ENCODE measurements at places on chromosomes 4 and X. TPM values are rescaled to one million over a fixed set of nuclear protein-coding genes. Genes with fewer than 3 reads are reported as not detected.
A peak's percentile ranks its signal among the peaks of the same experiment; 100 is the strongest.

GRCh38 chrX:149539283-149540130 is 1.3 kb upstream of the EOLA1 start:
- peak; percentile 78 for DNase-seq

- DNase-seq: no peak
Measured at GRCh38 chr4:3416270-3416669, 25.5 kb upstream of the HGFAC start.

SLC16A2 gene
- total RNA-seq: 13.3 TPM

GRCh38 chr4:23134331-23134730 is 441.6 kb downstream of the GBA3 start:
- no peak for DNase-seq

DNA sequence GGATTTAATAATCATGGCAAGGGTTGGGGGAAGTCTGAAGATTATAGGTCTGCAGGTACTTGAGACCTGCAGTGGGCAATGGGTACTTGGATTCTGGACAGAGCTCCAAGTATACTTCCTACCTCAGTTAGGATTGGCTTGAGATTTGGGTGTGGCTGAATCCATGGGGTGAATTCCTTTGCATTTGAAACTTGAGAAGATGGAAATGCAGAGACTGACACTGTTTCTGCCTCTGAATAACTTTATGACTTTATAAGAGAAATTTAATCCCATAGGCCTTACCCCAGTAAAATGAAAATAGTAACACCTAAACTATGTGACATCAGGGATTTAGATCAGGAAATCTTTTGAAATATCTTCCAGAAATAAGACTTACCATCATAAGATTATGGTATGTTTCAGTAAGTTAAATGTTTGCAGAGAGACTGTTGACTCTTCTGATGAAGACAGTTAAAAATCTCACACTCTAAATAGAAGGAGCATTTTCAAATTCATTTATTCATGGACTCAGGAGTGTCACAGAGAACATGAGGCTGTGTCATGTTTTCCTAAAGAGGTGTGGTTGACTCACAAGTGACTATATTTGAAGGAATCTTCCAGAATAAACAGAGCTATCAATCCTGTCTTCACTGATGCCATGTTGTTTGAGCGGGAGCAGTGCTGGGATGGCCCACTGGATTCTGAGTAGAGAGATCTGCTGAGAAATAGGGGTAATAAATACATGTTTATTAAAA is 513.5 kb upstream of the NR3C2 start:
- DNase-seq: no peak

GRCh38 chr4:78638337-78639172 is 87.0 kb downstream of the ANXA3 start:
- DNase-seq: no peak

GRCh38 chr4:26288355-26288909 is 32.4 kb upstream of the RBPJ start:
- DNase-seq: no peak

- no peak for DNase-seq
Measured at GRCh38 chr4:31125496-31125895, 405.3 kb downstream of the PCDH7 start.

CT47B1 gene
- total RNA-seq: not detected

DNA sequence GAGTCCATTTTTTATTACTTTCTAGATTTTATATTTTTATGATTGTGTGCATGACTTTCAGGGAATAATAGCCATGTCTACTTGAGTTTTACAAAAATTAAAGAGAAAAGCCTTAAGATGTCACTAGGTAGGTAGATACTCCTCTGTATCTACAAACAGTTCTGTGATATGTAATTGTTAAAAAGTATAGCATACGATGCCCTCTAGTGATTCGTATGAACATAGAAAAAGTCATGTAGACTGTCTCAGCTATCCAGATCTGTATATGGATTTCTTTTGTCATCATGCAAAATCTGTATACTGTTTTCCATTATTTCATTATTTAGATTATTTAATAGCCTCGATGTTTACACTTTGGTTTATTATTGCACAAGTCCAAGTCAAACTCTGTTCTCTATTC is 856.6 kb downstream of the CENPC start:
- no peak for DNase-seq

DNA sequence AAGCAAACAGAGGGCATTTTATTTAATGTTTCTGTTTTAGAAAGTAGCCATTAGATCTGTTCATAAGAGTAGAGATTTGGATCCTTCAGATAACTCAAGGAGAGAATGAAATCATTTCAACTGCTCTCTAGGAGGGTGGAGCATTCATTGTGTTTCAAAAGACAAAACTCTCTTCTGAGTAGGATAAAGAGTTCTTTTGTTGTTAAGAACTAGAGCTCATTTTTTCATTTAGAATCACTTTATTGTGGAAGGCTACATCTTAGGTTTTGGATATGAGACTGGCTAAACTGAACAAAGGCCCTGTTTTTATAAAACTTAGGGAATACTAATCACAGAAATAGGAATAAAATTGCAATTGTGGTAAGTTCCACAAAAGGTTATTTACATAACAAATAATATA is 193.9 kb upstream of the PCDH10 start:
- no peak for DNase-seq

DNA sequence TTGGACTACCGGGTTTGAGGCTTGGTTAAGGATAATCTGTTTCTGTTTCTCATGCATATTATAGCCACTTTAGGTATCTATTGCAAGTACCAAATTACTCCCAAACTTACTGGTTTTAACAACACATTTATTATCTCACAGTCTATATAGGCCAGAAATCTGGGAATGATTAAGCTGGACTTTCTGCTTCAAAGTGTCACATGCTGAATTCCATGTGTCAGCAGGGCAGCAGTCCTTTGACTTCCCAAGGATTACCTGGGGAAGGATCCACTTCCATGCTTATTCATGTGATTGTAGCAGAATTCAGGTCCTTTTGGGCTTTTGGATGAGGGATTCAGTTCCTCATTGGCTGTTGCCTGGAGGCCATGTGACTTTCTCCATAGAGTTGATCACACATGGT is 349.0 kb upstream of the TRAM1L1 start:
- no peak for DNase-seq

DNA sequence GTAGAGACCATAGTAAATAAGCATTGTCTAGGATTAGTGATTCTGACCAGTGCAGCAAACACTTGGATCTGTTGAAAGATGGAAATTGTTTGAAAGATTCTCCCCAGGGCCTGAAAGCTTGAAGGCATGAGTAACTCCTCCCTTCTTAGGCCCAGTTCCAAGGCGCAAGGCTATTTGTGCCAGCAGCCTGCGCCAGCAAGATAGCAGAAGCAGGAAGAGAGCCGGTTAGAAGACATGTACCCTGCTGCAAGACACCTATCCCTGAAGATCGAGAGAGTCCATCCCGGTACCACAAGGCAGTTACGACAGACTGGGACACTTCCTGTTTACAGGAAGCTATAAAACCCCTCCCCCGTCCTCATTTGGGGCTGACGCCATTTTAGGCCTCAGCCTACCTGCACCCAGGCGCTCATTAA is 72.4 kb upstream of the JADE1 start:
- no peak for DNase-seq

H2BW2 gene
- not detected for total RNA-seq

SAGE1 gene
- not detected for total RNA-seq

- no peak for DNase-seq
Measured at GRCh38 chrX:39643550-39643949, 454.2 kb downstream of the BCOR start.

DNA sequence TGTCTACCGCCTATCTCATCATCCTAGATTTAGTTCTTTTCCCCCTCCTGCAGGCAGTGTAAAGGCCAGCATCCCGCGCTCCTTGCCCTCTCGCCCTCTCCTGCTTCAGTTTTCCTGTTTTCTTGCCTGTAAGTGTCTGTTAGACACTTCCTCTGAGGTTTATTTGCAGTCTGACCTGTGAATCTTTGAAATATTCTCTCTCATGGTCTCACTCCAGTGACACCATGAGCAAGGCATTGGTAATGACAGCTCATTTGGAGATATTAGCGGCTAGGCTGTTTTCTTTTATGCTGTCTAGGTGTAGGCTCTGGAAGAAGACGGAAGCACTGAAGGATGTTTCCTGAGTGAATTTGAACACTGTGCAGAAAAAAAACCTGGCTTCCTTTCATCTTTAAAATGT is 179.6 kb downstream of the KDR start:
- no peak for DNase-seq

CAPN6 gene
- total RNA-seq: 0.98 TPM

DNA sequence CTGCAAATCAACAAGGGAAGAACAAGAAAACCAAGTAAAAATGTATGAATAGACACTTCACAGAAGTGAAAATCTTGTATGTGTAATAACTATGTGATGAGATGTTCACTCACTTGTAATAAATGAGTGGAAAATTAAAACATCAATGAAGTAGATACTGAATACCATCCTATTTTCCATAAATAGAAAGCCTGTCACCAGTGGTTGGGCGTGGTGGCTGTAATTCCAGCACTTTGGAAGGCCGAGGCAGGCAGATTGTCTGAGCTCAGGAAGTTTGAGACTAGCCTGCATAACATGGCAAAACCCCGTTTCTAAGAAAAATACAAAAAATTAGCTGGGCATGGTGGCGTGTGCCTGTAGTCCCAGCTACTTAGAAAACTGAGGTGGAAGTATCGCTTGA is 53.5 kb upstream of the SOD3 start:
- no peak for DNase-seq

DNA sequence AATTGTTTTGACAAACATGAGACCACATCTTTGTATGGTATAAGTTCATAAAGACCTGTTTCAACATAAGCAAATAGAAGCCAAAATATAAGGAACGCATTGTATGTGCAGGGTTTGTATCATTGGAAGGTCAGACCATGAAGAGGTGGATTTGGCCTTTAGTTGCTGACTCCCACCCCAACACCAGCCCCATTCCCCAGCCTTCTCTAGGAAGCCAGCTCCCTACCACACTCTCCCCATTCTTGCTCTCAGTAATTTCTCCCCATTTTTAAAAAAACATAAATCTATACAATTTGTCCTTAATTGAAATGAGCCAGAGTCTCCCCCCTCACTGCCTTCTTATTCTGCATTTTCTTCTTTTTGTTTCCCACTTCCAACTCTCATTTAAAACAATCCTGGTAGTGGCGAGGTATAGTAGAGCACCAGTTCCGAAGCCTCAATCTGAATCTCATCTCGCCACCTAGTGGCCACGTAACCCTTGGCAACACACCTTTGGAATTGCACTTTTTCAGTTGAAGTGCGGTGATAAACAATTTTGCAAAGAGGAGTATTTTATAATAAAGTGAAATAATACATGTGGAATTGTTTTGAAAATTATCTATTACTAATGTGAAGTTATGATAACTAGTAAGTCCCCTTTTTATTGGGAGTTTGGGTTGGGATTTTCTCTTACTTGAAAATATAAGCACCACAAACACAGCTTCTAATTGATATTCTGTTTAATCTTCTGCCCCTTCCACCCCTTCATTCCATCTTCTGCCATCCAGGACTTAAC is 126.6 kb downstream of the ASB9 start:
- peak; percentile 56 for DNase-seq

EMCN gene
- total RNA-seq: 13.2 TPM

DNA sequence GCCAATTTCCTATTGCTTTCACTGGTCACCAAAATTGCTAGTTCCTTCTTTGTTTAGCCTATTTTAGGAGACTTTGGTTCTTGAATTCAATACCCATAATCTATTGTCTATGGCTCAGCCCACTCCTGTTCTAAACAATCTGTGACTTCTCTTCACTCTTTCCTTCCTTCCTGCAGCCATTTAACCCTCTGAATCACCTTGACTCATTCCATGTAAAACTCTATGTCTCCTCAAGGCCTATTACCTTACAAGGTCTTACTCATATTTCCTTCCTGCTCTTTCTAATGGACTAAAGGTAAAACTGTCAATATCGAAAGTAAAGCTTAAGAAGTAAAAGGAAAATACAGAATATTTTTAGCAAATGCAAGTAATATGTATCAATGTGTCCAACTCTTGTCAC is 301.6 kb downstream of the ARHGAP24 start:
- no peak for DNase-seq

- DNase-seq: no peak
Measured at GRCh38 chr4:112604589-112604988, 32.1 kb downstream of the ZGRF1 start.

NHS gene
- 13.2 TPM for total RNA-seq

DNA sequence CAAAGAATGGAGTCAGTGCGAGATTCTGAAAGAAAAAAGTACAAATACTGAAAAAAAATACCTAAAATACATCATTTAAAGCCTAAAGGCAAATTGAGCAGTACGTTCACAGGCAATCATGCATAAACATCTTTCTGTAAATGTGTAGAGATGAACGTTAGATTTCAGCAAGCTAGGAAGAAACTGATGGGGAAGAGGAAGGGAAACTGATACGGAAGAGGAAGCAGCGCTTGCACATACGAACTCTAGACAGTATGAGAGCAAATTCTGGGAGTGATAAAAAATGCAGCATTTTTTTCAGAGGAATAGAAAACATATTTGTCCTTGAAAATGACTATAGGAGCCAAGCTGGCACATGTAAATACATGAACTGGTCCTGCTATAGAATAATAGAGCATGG is 9.4 kb downstream of the ANKRD50 start:
- no peak for DNase-seq

Data from tibial nerve (tissue), 4 donors.